Activated CD4-positive, CD25-positive, alpha-beta regulatory T cell (primary cell): ENCODE measurements at places on chromosomes 1 and 21.

- no peak for DNase-seq
Measured at GRCh38 chr1:147292631-147293251, 50.3 kb downstream of the CHD1L start.

GRCh38 chr1:14064649-14065442 is 364.9 kb downstream of the PRDM2 start:
- no peak for DNase-seq

- no peak for DNase-seq
Measured at GRCh38 chr1:58981392-58981791, 197.5 kb upstream of the JUN start.

GRCh38 chr1:84062496-84062895 is 63.6 kb upstream of the TTLL7 start:
- no peak for DNase-seq

GRCh38 chr1:220810963-220811362 is 24.2 kb downstream of the MTARC1 start:
- no peak for DNase-seq

DNA sequence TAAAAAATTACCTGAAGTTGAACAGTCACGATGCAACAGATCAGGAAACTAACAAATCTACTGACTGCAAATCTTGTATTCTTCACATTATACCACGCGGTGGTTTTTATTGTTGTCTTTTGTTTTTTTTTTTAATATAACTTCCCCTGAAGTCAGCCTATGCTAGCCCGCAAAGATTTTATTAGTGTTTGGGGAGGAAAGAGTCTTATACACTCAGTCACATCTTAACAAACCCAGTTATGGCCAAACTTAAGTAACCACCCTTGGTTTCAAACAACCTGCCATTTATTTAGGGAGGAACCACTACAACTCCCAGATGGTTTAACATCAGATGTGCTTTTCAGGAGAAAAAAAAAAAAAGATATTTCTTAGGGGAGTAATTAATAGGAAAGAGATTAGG is 15.2 kb upstream of the GPR161 start:
- DNase-seq = no peak

GRCh38 chr1:245512181-245512888 is 357.6 kb downstream of the KIF26B start:
- DNase-seq = no peak
